ENCODE measurements at places on chromosomes 16 and 17.

GRCh38 chr17:8326511-8327302, 12.9 kb upstream of the ODF4 start:
- DNase-seq = peak; percentile 75

DNA sequence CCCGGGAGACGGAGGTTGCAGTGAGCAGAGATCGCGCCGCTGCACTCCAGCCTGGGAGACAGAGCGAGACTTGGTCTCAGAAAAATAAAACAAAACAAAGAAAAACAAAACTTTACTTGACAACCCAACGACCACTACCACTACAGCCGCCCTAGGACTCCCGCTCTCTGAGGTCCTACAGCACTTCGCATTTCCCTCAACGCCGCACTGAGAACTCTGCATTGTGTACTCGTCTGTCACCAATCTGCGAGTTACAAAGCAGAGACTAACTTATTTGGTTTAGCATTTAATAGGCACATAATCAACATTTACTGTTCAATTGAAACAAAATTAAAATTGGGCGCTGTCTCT, 479 bp upstream of the ZNF207 start:
- DNase-seq = no peak

- DNase-seq = no peak
These were observed 339.0 kb downstream of the SNX29 start for GRCh38 chr16:12315330-12316136.

DNA sequence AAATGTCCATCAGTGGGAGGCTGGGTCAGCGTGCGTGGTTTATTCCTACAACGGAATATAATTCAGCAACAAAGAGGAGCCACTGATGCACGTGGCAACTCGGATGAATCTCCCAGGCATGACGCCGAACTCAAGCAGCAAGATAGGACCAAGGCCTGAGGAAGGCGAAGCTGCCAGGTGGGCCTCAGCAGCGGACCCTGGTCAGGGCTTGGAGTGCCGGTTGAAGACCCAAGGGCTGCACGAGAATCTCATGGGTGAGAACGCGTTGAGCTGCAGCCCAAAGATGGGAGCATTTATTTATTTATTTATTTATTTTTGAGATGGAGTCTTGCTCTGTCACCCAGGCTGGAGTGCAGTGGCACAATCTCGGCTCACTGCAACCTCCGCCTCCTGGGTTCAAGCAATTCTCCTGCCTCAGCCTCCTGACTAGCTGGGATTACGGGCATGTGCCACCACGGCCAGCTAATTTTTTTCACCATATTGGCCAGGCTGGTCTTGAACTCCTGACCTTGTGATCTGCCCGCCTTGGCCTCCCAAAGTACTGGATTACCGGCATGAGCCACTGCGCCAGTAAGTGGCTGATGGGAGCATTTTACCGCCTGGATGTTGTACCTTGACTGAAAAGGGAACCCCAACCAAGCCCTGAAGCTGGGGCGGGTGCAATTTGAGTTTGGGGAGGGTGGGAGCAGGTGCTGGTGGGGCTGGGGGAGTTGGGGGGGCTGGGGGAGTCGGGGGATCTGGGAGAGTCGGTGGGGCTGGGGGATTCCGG, 18.1 kb upstream of the BAHCC1 start:
- peak; percentile 3 for DNase-seq

DNA sequence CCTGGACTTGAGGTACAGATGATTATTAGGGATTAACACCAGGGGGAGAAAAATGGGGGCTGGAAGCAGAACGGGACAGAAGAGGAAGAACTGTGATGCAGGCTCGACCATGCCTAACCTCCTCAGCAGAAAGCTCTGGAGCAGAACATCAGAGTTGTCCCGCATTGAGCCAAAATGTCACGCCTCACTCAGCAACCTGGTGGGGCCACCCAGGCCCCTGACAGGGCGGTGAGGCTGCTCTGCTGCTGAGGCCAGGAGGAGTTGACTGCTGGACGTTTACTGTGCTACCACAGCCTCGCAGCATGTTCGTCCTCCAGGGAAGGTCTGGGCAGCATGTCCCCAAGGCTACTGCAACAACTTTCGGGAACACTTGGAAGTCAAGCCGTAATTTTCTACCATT, 6.5 kb upstream of the ULK2 start:
- no peak for DNase-seq

GRCh38 chr16:84630446-84631152, 12.7 kb upstream of the COTL1 start:
- DNase-seq = no peak

DNA sequence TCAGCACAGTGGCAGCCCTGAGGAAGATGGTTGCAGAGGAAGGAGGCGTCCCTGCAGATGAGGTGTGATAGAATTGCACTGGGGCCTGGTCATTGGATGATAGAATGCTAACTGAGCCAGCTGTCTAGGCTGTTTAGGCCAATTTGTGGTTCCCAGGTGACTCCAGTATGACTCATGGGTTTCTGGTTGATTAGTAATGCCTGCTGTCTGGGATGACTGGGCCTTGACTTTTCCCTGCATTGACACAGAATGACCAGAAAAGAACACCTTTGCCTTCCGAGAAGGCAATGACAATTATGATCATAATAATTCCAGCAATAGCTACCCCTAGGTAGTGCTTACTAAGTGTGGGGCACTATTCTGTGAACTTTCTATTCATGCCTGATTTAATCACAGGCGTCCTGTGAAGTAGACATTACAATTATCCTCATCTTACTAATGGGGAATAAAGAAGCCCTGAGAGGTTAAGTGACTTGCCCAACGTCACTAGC, 31.5 kb downstream of the USP43 start:
- no peak for DNase-seq

GRCh38 chr16:54649876-54650275, 280.8 kb upstream of the IRX5 start:
- DNase-seq = no peak

GRCh38 chr17:46889519-46889918, 33.4 kb upstream of the GOSR2 start:
- DNase-seq = no peak

DNA sequence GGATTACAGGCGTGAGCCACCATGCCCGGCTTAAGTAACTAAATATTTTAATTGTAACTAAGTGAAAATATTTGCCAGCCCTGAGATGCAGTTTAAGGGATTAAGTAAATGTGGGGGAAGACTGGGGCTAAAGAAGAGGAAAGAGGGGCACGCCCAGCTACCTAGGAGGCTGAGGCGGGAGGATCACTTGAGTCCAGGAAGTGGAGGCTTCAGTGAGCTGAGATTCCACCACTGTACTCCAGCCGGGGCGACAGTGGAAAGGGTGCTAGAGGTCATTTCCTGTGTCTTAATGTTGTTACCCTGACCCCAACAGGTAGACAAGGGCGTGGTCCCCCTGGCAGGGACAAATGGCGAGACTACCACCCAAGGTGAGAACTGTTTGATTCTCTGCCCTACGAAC, 2.8 kb downstream of the ALDOA start:
- DNase-seq = no peak

GRCh38 chr16:14304891-14305460, 233.9 kb downstream of the MRTFB start:
- DNase-seq = no peak

DNA sequence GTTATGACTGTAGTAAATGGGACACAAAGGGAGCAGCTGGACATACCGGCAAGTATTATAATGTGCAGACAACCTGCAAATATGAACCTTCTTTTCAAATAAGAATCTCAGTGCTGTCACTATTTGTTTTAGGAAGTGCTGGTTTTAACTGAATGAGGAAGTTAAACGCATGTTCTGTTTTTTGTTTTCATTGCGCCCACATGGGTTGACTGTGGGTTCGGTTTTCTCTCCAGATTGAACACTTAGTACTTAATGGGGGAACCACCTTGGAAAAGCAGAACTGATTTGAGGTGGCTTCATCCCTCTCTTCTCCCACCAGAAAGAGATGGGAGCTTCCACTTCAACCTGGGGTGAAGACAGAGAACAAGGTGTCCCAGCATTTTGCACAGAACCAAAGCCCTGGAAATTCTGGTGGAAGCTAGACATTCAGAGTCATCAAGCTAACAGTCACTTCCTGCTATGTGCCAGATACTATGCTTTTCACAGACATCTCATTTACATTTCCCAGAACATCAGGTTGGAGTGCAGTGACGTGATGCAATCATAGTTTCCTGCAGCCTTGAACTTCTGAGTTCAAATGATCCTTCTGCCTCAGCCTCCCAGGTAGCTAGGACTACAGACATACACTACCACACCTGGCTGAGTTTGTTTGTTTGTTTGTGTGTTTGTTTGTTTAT, 149.8 kb downstream of the CDH13 start:
- DNase-seq = no peak

- DNase-seq = no peak
These were observed 229.2 kb downstream of the MSI2 start for GRCh38 chr17:57485566-57485865.

- DNase-seq = no peak
These were observed 217.0 kb downstream of the CCDC182 start for GRCh38 chr17:57528058-57528451.

- peak; percentile 64 for DNase-seq
These were observed 8.4 kb upstream of the TRPV2 start for GRCh38 chr17:16406742-16407674.

DNA sequence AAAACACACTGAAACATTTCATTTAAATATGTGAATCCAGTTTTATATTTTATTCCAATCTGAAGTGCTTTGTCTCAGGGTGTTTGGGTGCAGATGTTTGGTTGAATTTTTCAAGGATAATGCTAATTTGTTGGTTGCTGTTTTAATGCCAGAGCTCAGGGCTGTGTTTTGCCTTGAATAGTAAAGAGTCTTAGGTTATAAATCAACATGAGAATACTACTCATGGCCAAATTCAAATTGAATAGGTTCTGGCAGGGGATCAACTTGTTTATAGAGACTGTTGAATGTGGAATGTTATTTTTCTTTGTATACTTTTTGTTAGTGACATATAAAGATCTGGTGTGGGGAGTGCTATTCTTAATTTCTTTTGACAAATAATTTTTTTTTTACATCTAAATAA, 18.8 kb downstream of the TOM1L1 start:
- DNase-seq = no peak

GRCh38 chr16:83054283-83054682, 427.5 kb downstream of the CDH13 start:
- DNase-seq = no peak

DNA sequence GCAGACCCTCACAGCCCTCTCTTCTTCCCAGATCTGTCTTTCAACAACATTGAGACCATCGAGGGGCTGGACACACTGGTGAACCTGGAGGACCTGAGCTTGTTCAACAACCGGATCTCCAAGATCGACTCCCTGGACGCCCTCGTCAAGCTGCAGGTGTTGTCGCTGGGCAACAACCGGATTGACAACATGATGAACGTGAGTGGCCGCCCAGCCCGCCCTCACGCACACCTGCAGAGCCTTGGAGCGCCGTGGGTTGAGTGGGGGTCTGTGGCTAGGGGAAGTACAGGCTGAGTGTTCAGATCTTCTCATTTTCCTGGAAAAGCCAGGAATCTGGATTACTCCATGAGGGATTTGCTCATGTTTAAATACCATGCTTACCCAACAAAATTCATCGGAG, 15.2 kb downstream of the DRC3 start:
- DNase-seq = no peak

GRCh38 chr17:17351901-17352781, 49.0 kb downstream of the NT5M start:
- peak; percentile 68 for DNase-seq

- DNase-seq = peak; percentile 62
These were observed 35.4 kb upstream of the LITAF start for GRCh38 chr16:11621920-11622651.

DNA sequence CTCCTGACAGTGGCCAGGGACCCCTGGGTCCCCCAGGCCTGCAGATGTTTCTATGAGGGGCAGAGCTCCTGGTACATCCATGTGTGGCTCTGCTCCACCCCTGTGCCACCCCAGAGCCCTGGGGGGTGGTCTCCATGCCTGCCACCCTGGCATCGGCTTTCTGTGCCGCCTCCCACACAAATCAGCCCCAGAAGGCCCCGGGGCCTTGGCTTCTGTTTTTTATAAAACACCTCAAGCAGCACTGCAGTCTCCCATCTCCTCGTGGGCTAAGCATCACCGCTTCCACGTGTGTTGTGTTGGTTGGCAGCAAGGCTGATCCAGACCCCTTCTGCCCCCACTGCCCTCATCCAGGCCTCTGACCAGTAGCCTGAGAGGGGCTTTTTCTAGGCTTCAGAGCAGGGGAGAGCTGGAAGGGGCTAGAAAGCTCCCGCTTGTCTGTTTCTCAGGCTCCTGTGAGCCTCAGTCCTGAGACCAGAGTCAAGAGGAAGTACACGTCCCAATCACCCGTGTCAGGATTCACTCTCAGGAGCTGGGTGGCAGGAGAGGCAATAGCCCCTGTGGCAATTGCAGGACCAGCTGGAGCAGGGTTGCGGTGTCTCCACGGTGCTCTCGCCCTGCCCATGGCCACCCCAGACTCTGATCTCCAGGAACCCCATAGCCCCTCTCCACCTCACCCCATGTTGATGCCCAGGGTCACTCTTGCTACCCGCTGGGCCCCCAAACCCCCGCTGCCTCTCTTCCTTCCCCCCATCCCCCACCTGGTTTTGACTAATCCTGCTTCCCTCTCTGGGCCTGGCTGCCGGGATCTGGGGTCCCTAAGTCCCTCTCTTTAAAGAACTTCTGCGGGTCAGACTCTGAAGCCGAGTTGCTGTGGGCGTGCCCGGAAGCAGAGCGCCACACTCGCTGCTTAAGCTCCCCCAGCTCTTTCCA, 25.1 kb downstream of the C1QTNF1 start:
- no peak for DNase-seq

GRCh38 chr17:5439446-5439764, 450 bp upstream of the C1QBP start:
- DNase-seq = no peak

GRCh38 chr17:60506312-60506711, 19.7 kb downstream of the APPBP2 start:
- DNase-seq = no peak

DNA sequence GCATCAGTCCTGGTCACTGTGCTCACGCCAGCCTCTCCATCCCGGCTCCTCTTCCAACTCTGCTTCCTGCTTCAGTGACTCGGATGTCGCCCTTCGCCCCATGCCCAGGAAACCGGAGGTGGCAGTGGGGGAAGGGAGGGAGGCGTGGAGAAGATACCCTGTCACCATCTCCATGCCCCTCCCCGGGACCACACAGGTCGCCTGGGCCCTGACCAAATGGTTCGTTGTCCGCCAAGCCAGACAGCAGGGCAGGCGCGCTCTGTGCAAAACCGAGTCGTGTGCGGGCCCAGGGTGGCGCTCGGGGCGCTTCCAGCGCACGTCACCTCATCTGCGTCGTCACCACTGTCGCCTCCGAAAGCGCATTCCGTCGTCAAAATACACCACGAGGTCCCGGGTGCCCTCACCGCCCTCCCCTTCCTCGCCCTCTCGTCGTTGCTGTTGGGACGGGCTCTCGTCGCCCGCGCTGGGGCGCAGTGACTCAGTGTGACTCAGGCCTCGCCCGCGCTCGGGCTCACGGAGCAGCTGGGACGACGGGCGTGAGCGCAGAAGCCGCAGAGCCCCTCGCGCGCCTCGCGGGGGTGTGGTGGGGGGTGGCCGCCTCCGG, 39.2 kb downstream of the ZNF778 start:
- no peak for DNase-seq

GRCh38 chr16:81633680-81634379, 145.3 kb upstream of the PLCG2 start:
- no peak for DNase-seq

- DNase-seq = no peak
These were observed 20.4 kb downstream of the METTL2A start for GRCh38 chr17:62444063-62444462.

GRCh38 chr16:89600956-89601355, 12.5 kb upstream of the DPEP1 start:
- DNase-seq = no peak
